ENCODE measurements at places on chromosomes 4 and X. TPM values are rescaled to one million over a fixed set of nuclear protein-coding genes. Genes with fewer than 3 reads are reported as not detected.

Gene PTCHD1
- not detected for total RNA-seq

Gene CXCL5
- total RNA-seq, result 31.0 TPM

Gene TMPRSS11B
- total RNA-seq, result not detected

Gene CLDN34
- total RNA-seq, result not detected

Gene PPBP
- not detected for total RNA-seq

Gene TMPRSS11F
- total RNA-seq, result not detected

Gene NEIL3
- 7.1 TPM for total RNA-seq

Gene WAS
- 0.52 TPM for total RNA-seq

Gene NOCT
- 7.2 TPM for total RNA-seq

Gene LAP3
- total RNA-seq, result 47.0 TPM

Gene STBD1
- 12.5 TPM for total RNA-seq

Gene FAAH2
- 0.54 TPM for total RNA-seq

Gene SLC4A4
- 1.6 TPM for total RNA-seq

Gene MTMR8
- total RNA-seq, result 0.50 TPM

Gene GRK4
- total RNA-seq, result 1.6 TPM

Gene PTTG2
- not detected for total RNA-seq

Gene C1QTNF7
- total RNA-seq, result not detected

Gene CYBB
- total RNA-seq, result 0.03 TPM

Gene ETDA
- not detected for total RNA-seq

Gene NPY1R
- total RNA-seq, result 0.14 TPM

Gene CMC4
- 15.8 TPM for total RNA-seq

Gene EFHC2
- total RNA-seq, result 0.24 TPM

Gene ART3
- total RNA-seq, result not detected

Gene TRPC3
- total RNA-seq, result 0.08 TPM

Gene FGB
- 16.1 TPM for total RNA-seq

Gene FAT4
- total RNA-seq, result 1.4 TPM

Gene MTNR1A
- total RNA-seq, result 0.50 TPM

Gene HSFX4
- not detected for total RNA-seq

Gene SHROOM4
- not detected for total RNA-seq

Gene ASMTL
- 19.5 TPM for total RNA-seq

Gene NOA1
- 16.0 TPM for total RNA-seq

Gene DDIT4L
- 0.26 TPM for total RNA-seq

Gene ARHGAP6
- 0.01 TPM for total RNA-seq

Gene SORCS2
- 4.9 TPM for total RNA-seq

Gene SERPINA7
- not detected for total RNA-seq
